PC-3 (cell line): ENCODE measurements at places on chromosomes 1 and 21. TPM values are rescaled to one million over a fixed set of nuclear protein-coding genes. Genes with fewer than 3 reads are reported as not detected.
A peak's percentile ranks its signal among the peaks of the same experiment; 100 is the strongest.

DNA sequence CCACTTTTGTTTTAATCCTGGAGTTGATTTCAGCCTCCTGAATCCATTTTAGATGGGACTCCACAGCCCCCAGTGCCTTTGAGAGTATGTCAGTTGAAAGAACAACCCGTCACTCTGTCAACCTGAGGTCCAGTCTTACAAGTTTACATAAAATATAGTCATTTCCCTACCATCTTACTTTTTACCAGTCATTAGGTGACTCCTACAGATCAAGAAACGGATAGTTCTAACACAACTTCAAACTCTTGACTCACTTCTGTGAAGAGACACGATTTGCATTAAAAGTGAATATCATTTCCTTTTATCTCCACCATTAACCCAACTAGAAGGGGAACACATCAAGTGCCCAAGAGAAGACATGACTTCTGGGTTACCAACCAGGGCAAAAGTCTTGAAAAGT, 147.1 kb downstream of the NTPCR start:
- H3K36me3 ChIP-seq, result no peaks in the 10 kb centered on the region
- H3K27ac ChIP-seq, result no peak overlapping the region

GRCh38 chr1:36142121-36142520, 7.2 kb downstream of the TRAPPC3 start:
- H3K36me3 ChIP-seq, result peaks cover 29% of the 10 kb centered on the region
- no peak overlapping the region for H3K27ac ChIP-seq
- H3K4me1 ChIP-seq, result peaks cover 12% of the 10 kb centered on the region
- H3K27me3 ChIP-seq, result no peaks in the 10 kb centered on the region
- no peak overlapping the region for H3K4me3 ChIP-seq

- no peaks in the 10 kb centered on the region for H3K36me3 ChIP-seq
- no peaks in the 10 kb centered on the region for H3K27me3 ChIP-seq
- H3K4me1 ChIP-seq, result peaks cover 4% of the 10 kb centered on the region; the same call in 1 of the 2 replicates
These were observed 56.0 kb downstream of the LHX9 start for GRCh38 chr1:197973206-197973605.

DNA sequence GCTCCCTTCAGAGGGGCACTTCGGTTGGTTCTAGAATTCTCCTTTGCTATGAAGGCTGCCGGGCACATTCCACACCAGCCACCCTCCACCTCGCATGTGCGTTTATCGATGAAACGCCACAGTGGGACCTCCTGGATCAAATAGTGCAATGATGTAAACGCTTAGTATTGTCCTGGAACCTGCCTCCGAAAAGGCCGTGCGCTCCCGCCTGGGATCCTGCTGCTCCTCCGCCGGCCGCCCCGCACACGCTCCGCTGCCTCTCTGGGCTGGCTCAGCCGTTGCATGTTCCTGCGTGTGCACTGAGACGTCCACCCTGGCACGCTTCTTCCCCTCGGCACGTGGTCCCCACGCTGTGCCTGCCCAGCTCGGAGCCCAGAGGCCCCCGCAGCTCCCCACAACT, 4.0 kb upstream of the TNFRSF14 start:
- no peak overlapping the region for H3K27ac ChIP-seq
- no peaks in the 10 kb centered on the region for H3K36me3 ChIP-seq
- no peak overlapping the region for H3K4me3 ChIP-seq

DNA sequence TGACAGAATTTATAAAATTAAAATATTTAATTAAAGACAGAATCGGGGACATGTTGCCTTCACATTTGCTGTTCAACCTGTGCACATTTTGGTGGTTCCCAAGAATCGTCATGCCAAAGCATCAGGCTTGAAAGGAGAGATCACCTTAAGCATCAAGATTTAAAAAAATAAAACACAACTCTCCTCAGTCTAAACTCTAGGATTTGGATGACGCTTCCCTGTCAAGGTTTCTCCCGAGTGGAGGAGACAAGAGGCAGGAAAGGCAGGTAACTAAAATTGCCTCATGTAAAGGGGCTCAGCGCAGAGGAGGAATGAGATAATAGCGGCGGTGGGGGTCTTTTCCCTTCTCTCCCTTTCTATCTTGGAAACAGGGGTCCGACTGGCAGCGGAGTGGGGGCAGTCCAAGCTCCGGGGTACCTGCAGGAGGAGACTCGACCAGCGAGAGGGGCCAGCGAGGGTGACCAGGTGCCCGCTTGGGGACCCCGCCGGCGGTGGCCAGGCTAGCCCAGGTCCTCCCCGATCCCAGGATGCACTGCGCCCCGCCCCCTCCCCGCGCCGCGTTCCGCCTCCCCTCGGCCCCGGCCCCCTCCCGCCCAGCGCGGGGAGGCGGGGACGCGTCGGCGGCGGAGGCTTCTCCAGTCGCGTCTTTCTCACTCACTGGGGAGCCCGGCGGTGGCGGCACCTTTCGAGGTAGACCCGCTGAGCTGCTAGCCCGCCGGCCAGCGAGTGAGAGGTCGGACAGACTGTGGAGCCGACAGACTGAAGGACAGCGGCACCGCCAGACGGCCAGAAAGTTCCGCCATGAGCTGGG, at the start of gene FNBP1L:
TSS of gene FNBP1L (plus strand) at position 638 of the 811 bp plus-strand sequence. CDS start at position 802, 164 bp downstream.
- no peaks in the 10 kb centered on the region for H3K27me3 ChIP-seq
- H3K36me3 ChIP-seq, result no peaks in the 10 kb centered on the region
- H3K27ac ChIP-seq, result peak within 1 kb of the TSS; percentile 29
- peaks cover 26% of the 10 kb centered on the region for H3K4me1 ChIP-seq

DNA sequence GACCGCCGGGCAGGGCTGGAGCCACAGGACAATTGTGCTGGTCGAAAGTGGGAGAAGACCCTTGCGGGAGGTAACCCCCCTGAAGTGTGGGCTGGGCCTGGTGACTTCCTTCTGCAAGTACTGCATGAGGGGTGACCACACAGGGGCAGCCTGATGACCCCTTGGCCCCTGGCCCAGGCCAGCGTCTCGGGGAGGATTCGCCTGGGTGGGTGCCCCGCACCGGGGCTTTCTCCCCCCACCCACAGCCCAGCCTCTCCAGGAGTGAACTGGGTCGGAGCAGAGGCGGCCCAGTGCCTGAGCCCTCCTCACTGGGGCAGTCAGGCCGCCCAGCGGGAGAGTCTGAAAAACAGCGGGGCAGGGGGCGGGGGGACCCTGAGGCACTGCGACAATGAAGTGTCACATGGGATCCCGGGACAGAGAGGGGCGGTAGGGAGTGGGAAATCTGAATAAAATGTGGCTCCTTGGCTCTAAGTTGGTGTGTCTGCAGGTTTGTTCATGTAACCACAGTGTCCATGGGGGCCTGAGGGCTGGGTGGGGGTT, 1.6 kb upstream of the DNMT3L start:
- no peak overlapping the region for H3K27ac ChIP-seq
- no peaks in the 10 kb centered on the region for H3K36me3 ChIP-seq
- no peak for DNase-seq
- no peaks in the 10 kb centered on the region for H3K4me1 ChIP-seq
- no peak overlapping the region for H3K4me3 ChIP-seq

HSF2BP gene
- total RNA-seq, result 1.2 and 2.4 TPM in 2 replicates

GRCh38 chr21:40714536-40714935, 132.4 kb downstream of the DSCAM start:
- H3K4me3 ChIP-seq, result no peak overlapping the region
- H3K4me1 ChIP-seq, result no peaks in the 10 kb centered on the region
- H3K27me3 ChIP-seq, result no peaks in the 10 kb centered on the region
- H3K36me3 ChIP-seq, result no peaks in the 10 kb centered on the region
- no peak overlapping the region for H3K27ac ChIP-seq

DNA sequence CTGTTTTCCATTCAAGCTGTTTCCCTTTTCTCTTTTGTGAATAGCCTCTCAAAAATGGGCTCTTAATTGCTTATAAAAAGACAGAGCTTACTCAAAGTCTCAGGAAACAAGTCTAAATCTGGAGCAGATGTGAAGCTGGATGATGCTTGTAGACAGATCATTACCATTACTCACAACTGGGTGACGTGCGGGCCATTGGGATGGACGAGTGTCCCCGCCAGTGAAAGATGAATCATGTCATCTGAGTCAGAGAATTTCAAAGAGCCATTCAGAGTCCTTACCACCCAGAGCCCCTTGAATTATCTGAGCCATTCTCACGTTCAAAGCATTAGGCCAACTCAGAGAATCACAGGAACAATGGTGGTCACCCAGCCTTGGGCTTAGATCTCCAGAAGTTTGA, 134.6 kb downstream of the HUNK start:
- no peak overlapping the region for H3K4me3 ChIP-seq
- no peak overlapping the region for H3K27ac ChIP-seq
- peaks cover 31% of the 10 kb centered on the region for H3K27me3 ChIP-seq

DNA sequence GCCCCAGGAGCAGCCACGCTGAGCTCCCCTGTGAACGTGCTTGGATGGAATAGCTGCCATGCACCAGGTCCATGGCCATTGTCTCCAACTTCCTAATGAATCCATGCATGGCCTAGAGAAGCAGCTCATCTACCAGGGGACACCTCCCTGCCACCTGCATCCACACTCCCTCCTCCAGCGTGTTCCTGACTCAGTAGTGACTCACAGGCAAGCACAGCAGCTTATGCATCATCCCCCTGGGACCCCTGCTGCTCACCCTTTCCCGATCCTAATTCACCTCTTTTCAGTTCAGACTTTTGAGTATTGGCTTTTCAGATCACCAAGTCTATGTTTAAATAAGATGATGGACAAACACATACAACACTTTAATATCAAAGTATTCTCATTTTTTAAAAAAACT, 39.9 kb upstream of the TADA1 start:
- peaks cover 23% of the 10 kb centered on the region for H3K27me3 ChIP-seq
- peak; percentile 76 for DNase-seq
- H3K36me3 ChIP-seq, result no peaks in the 10 kb centered on the region
- H3K4me1 ChIP-seq, result peaks cover 3% of the 10 kb centered on the region; the same call in 1 of the 2 replicates
- no peak overlapping the region for H3K4me3 ChIP-seq

KRTAP21-3 gene
- not detected in 2 replicates for total RNA-seq

DNA sequence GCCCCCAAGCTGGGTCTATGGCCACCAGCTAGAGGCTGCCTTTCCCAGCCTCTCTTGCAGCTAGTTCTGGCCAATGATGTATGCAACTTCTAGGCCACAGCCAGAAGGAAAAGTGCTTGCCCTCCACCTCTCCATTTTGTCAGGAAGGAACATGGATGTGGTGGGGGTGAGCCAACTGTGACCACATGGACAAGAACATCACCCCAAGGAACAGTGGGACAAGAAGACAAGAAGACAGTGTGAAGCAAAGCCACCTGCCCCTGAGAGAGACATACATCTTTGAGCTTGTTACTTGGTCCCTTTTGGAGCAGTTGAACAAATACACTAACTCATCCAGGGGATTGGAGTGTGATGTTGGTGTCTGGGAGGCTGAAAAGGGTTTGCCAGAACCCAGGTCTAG, 105.8 kb upstream of the EDN2 start:
- no peak overlapping the region for H3K4me3 ChIP-seq
- H3K36me3 ChIP-seq, result no peaks in the 10 kb centered on the region
- H3K27me3 ChIP-seq, result no peaks in the 10 kb centered on the region

DNA sequence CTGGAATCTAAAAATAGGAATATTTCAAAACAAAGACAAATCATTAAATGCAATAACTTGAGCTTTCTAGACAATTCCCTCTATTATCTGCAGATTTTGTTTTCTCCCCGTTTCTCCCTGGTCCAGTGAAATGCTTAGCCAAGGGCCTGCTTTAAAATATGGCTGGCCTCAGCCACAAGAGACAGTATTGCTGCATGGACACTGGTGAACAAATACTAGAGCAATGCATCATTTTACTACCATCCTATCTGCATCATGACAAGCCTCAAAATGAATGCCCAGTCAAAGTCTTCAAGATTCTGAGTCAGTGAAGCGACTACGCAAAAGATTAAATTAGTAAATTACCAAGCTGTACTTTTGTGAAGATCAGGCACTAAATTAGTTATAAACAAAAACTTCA, 80.5 kb downstream of the ENAH start:
- peak; percentile 37 for DNase-seq
- H3K27ac ChIP-seq, result no peak overlapping the region
- H3K36me3 ChIP-seq, result no peaks in the 10 kb centered on the region
- no peak overlapping the region for H3K4me3 ChIP-seq
- no peaks in the 10 kb centered on the region for H3K27me3 ChIP-seq

SOAT1 gene
- total RNA-seq, result 8.6 and 10.5 TPM in 2 replicates

CFHR5 gene
- total RNA-seq, result not detected in 2 replicates

- peaks cover 26% of the 10 kb centered on the region for H3K4me1 ChIP-seq
- no peak overlapping the region for H3K27ac ChIP-seq
- DNase-seq, result no peak
- no peaks in the 10 kb centered on the region for H3K27me3 ChIP-seq
These were observed 11.6 kb upstream of the SESN2 start for GRCh38 chr1:28247612-28248272.

GRCh38 chr1:101241485-101242225, 4.8 kb downstream of the S1PR1 start:
- no peaks in the 10 kb centered on the region for H3K36me3 ChIP-seq
- H3K4me1 ChIP-seq, result peaks cover 9% of the 10 kb centered on the region; the same call in 1 of the 2 replicates
- no peaks in the 10 kb centered on the region for H3K27me3 ChIP-seq
- DNase-seq, result no peak

DNA sequence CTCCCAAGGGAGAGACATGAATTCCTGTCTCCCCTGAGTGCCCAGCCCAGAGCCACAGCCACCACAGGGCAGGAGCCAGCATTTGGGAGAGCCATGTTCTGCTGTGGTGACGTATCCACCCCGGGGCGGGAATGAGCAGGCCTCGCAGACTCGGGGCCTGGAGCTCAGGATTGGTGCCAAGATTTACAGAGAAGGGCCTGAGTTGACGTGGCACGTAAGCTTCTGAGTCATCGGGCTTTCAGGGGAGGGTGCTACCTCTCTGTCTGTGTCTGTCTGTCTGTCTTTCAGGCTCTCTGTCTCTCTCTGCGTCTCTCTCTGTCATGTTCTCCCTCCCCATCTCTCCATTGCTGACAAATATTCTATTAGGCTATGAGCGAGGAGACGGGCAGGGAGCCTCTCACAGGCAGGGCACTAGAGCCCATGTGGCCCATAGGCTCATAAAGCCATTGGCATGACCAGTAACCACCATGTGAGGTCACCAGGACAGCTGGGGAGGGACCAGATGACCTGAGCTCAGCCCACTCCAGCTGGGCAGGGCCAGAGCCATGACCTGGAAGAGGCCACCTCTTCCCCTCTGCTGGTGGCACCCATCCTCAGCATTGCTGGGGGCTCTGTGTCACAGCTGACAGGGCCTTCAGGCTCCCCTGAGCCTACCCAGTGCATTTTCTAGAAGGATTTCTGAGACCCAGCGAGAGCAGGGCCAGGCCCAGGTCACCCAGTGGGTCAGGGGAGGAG, 300.0 kb upstream of the VAMP3 start:
- H3K4me3 ChIP-seq, result no peak overlapping the region
- peak overlapping the region; percentile 44 for H3K27ac ChIP-seq
- DNase-seq, result peak; percentile 95
- H3K36me3 ChIP-seq, result no peaks in the 10 kb centered on the region
- 0 out of 2 replicates have a peak, but pooled peaks cover 1% of the 10 kb centered on the region for H3K27me3 ChIP-seq
- H3K4me1 ChIP-seq, result peaks cover 12% of the 10 kb centered on the region

SERPINC1 gene
- total RNA-seq, result not detected in 2 replicates

PDPN gene
- total RNA-seq, result 0.29 and 0.47 TPM in 2 replicates
